ENCODE measurements at places on chromosomes 1 and 21.
A peak's percentile ranks its signal among the peaks of the same experiment; 100 is the strongest.

GRCh38 chr1:202644219-202645096 lies 65.8 kb downstream of the SYT2 start:
- DNase-seq = no peak

DNA sequence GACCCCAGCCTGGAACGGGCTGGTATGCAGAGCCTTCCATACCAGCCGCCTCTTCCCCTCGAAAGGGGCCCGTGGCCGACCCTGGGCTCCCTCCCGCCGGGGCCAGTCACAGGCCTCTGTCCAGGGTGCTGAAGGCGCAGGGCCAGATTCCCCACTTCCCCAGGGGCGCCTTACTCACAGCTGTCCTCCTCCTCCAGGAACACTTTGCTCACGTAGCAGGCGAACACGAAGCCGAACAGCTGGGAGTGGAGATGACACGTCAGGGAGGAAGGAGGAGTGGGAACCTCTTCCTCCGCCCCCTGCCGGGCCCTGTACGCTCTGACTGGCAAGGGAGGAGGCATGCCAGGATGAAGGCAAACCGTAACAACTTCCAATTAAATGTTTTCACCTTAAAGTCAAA lies 57.3 kb downstream of the NKAIN1 start:
- DNase-seq = peak; percentile 38

- peak; percentile 26 for DNase-seq
Observed at GRCh38 chr1:160618763-160619274, 28.0 kb downstream of the SLAMF1 start.

DNA sequence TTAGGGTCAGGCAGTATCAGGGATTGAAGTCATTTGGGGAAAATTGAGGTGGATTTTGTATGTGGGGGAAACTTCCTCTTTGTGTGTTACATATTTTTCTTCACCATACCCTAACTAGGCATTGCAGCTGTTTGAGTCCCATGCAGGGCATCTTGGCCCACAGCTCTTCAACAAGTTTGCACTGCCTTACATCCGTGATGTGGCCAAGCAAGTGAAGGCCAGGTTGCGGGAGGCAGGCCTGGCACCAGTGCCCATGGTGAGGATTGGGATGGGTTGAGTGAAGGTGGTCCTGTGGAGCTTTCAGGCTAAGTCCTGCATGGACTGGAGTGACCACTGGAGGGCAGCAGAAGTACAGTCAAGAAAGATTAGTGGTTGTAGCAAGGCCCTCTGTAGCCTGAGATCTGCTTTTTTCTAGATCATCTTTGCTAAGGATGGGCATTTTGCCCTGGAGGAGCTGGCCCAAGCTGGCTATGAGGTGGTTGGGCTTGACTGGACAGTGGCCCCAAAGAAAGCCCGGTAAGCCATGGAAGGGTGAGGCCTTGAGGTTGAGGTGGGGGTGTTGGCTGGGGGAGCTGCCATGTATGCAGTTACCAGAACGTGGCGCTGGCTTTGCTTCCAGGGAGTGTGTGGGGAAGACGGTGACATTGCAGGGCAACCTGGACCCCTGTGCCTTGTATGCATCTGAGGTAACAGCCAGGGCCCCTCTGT lies 2.4 kb downstream of the UROD start:
- peak; percentile 85 for DNase-seq

GRCh38 chr1:172976222-172977041 lies 74.3 kb downstream of the TNFSF18 start:
- DNase-seq = no peak

- no peak for DNase-seq
Observed at GRCh38 chr1:232414100-232414499, 215.8 kb downstream of the SIPA1L2 start.

- peak; percentile 46 for DNase-seq
Observed at GRCh38 chr1:153572569-153573015, 6.9 kb upstream of the S100A2 start.

GRCh38 chr1:9149837-9150581 lies 21.1 kb upstream of the GPR157 start:
- DNase-seq = no peak

DNA sequence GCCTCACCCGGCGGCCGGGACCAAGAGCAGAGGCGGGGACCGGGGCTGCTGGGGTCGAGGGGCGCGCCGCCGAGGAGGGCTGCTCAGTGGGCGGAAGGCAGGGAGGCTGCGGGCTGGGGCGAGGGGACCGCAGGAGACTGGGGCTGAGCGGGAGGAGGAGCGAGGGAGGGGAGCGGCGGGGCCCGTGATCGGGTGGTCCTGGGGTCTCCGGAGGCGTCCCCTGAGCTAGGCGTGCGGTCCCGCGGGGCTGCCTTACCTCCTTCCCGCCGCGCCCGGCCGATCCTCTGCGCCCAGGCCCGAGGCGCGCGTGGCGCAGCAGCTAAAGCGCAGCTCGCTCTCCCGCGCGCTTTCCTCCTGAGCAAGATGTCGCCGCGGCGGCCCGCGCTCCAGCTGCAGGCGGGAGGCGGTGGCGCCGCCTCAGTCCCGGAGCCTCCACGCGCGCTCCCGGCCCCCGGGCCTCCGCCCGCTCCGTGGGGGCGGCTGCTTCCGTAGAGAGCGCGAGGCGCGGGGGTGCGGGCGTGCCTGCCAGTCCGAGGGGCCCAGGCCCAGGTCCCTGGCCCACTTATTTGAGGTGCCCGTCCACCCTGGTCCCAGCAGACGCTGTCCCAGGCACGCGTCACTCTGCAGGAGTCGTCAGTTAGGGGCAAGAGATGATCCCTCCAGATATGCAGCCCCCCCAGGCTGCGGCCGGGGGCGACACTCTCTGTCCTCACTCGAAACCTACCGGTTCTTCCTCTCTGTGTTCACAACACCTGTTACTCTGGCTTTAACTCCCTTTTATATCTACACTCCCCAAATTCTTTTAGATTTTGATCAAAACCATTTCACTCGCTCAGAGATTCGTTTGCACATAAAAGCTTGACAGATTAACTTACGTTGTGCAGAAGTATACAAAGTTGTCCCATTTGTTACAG lies at the start of gene CCSAP:
CCSAP (minus strand) TSS at position 392 of the 914 bp plus-strand sequence. CDS start 582 bp downstream, outside the sequence.
- DNase-seq = peak; percentile 44

DNA sequence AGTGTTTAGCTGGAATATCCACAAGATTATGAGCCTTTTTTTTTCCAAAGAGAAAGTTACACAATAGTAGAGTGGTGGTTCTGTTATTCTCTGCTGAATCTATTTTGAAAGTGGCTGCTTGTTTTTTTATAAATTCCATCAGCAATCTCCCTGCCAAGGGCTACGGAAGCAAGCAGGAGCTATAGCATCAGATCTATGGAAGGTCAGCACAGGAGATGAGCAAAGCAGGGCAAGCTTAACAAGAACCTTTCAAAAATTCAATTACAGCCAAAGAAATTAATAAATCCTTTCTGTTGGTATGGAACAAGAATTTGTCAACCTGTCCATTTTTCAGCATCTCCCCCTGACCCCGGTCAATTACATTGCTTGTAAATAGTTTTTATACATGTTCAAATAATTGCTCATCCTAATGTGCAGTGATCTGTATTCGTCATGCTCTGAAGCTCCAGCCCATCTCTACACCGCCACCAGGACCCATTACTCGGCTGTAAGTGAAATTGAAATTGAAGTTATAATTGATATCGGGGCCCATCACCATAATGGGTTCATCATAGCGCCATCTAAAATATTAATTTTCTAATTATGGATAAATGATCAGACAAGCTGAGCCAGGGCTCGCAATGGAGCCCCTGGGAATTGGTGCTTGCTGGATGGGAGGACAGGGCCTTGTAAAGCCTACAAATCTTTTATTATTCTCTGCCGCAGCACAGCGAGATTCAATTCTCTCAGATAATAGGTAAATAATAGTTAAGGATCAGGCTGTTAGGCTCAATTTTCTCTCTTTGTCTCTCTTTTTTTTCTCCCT lies 215.1 kb downstream of the ATG4C start:
- DNase-seq = no peak

GRCh38 chr1:11925938-11926292 lies 312 bp downstream of the KIAA2013 start:
- no peak for DNase-seq

- DNase-seq = no peak
Observed at GRCh38 chr21:35575280-35575915, 484.9 kb downstream of the SETD4 start.

DNA sequence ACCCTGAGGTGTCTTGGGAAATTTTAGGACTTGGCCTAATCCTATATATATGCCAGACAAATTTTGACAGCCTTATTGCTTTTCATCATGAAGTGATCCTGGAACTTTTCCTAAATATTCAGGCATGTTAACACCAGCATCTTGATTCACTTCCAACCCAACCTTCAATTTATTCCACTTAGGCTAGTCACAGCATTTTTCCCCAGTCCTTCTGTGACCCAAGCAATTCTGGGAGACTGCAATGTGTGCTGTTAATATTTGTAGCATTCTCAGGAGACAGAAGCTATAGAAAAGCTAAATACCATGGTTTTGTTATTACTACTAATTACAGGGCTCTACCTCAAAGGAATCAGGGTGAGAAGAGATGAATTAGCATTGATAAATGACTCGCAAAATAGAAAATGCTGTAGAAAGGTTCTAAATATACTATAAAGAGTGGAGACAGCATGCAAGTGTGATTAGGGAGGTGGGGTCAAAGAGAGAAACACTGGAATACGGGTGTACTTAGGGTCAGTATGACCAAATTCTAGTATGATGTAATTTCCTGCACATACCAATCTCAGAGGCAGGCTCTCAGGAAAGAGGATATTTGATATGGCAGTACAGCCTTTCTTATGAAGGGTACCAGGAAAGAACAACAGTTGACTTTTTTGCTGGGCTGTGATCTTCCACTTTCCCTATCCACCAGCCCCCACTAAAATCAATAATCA lies 29.1 kb downstream of the PRRX1 start:
- DNase-seq = no peak

DNA sequence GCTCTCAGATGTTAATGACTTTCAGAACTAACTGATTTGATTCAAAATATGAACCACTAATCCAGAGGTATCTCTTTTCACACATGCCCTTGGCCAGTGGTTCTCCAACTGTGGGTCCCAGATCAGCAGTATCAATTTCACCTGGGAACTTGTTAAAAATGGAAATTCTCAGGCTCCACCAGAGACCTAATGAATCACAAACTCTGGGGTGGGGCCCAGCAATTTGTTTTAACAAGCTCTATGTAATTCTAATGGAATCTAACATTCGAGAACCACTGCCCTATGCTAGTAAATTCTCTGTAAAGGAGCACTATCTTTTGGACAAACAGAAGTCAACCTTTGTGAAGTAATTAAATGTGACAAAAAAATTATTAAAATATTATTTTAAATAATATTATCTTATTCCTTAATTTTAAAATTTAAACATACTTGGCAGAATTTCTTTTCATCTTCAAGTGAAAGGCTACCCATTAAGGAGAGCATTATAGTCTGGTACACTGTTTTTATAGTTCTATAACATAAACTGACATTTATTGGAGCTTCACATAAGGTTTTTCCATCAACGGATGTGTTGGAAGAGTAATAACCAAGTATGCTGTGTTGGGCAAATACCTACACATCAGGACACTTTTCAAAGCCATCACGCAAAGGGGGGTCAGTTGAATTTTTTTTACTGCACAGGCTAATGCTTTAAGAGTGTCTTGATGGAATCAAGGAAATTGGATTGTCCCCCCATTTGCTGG lies 130.4 kb downstream of the LHX4 start:
- no peak for DNase-seq

DNA sequence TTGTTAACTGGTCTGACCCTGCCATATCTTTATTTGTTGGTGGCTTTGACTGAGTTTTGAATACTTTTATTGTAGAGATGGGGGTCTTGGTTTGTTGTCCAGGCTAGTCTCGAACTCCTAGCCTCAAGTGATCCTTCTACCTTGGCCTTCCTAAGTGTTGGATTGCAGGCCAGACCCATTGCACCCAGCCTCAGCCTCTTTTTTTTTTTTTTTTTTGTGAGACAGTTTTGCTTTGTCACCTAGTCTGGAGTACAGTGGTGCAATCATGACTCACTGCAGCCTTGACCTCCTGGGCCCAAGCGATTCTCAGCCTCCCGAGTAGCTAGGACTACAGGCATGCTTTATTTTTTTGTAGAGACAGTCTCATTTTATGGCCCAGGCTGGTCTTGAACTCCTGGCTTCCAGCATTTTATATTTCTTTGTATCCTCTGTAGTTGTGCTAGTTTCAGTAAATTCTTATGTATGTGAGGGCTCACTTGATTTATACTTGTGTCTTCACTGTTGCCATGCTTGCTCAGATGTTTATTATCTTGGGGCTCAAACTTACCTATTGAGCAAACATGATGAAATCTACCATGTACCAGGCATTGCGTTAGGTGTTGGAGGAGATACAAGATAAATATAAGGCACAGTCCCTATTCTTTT lies 24.1 kb downstream of the THRAP3 start:
- DNase-seq = peak; percentile 73

- DNase-seq = no peak
Observed at GRCh38 chr1:178739285-178740045, 14.4 kb downstream of the RALGPS2 start.

GRCh38 chr1:209302779-209303568 lies 280.5 kb upstream of the CAMK1G start:
- DNase-seq = no peak

DNA sequence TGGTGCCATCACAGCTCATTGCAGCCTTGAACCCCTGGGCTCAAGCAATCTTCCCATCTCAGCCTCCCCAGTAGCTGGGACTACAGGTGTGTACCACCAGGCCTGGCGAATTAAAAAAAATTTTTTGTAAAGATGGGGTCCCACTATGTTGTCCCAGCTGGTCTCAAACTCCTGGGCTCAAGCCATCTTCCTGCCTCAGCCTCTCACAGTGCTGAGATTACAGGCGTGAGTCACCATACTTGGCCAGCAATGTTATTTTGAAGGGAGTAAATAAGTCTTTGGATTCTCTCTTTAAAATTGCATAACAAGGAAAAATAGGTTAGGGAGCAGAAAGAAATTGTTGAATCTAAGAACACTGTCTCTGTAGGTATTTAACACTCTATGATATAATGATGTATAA lies 111.3 kb downstream of the RPS6KC1 start:
- no peak for DNase-seq

DNA sequence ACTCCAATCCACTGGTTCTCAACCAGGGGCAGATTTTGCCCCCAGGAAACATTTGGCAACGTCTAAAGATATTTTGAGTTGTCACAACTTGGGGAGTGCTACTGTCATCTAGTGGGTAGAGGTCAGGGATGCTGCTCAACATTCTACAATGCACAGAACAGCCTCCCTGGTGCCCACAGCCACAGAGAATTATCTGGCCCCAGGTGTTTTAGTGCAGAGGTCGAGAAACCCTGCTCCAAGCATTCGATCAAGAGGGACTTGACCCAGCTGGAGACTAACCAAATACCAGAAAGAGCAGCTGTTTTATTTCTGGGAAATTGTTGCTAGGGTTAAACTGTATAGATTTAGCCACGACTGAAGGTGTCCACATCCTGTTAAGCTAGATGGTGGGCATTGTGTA lies 19.2 kb downstream of the CD247 start:
- DNase-seq = no peak

DNA sequence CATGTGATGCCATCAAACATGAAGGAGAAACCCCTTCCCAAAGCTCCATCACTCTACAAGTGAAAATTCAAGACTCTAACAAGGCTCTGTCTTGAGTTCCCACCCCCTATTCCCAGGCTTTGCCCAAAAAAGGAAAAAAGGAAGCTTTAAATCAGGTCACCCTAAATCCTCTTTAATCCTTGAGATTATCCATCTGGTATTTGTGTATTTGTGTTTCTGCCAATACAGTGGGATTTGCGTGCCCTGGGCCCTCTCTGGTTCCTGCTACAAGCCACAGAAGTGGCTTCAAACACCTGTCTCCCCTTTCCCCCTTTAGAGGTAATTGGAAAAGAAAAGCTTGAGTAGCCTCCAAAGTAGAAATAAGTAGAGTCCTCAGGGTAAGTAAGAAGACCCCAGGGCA lies 120.4 kb downstream of the EDEM3 start:
- no peak for DNase-seq

All from hematopoietic multipotent progenitor cell treated with erythropoietin and hydrocortisone succinate and interleukin-3 and kit ligand, for 15 days (in vitro differentiated cells).